ENCODE measurements at places on chromosomes 5 and 9.

GRCh38 chr5:18828351-18828750 is 1159.6 kb downstream of the CDH18 start:
- DNase-seq, result no peak

DNA sequence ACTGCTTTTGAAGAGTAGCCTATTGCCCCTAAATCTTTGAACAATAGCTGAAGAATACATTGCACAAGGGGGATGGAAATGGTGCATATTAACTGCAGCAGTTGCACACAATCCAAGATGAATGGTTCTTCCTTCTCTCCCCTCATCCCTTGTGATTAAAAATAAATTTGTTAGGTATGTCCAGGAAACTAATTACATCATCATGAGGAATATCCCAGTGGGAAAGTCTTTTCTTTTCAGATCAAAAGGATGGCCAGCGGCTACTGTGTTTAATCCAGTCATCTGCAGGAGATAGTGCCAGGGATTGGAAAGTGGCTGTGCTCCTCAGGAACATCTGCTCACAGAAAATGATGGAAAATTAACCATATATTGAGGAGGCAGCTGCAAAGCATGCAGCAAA is 508.4 kb upstream of the SEMA6A start:
- no peak for DNase-seq

GRCh38 chr5:118557251-118557661 is 431.1 kb downstream of the DTWD2 start:
- DNase-seq, result no peak

GRCh38 chr5:121399879-121400278 is 451.8 kb upstream of the FTMT start:
- DNase-seq, result no peak

- DNase-seq, result no peak
Observed at GRCh38 chr5:16815432-16815831, 120.7 kb downstream of the MYO10 start.

Measured in HFF-Myc (cell line).